Skeletal muscle tissue (tissue), 5 donors: ENCODE measurements at places on chromosomes 4 and X. TPM values are rescaled to one million over a fixed set of nuclear protein-coding genes. Genes with fewer than 3 reads are reported as not detected.

The FGFRL1 gene
- total RNA-seq: 54.3 TPM

The F8A3 gene
- total RNA-seq: not detected

The PFKFB1 gene
- total RNA-seq: not detected

The GABRG1 gene
- under 0.01 TPM for total RNA-seq

The ARL9 gene
- total RNA-seq: not detected

The SMR3B gene
- not detected for total RNA-seq

The FOXR2 gene
- not detected for total RNA-seq

The PGAM4 gene
- total RNA-seq: not detected

The RBMX gene
- total RNA-seq: 173 TPM

The ZDHHC15 gene
- 3.7 TPM for total RNA-seq

The ADAMTS3 gene
- total RNA-seq: 2.1 TPM

The SPANXA2 gene
- not detected for total RNA-seq

The C4orf51 gene
- not detected for total RNA-seq

The IL2 gene
- total RNA-seq: not detected

The TRIM61 gene
- 2.6 TPM for total RNA-seq

The PPP2R2C gene
- total RNA-seq: not detected

The NHSL2 gene
- 4.7 TPM for total RNA-seq

The EPGN gene
- total RNA-seq: 0.52 TPM

The SULT1B1 gene
- total RNA-seq: 0.52 TPM

The RHOXF1 gene
- not detected for total RNA-seq

The ARHGEF38 gene
- total RNA-seq: not detected

The TFDP3 gene
- not detected for total RNA-seq

The NEXMIF gene
- total RNA-seq: 1.0 TPM

The VCX3A gene
- not detected for total RNA-seq

The XAGE1B gene
- total RNA-seq: not detected

The SGCB gene
- total RNA-seq: 75.7 TPM

The HSFX4 gene
- not detected for total RNA-seq

The RNF150 gene
- 36.5 TPM for total RNA-seq

The UGT2A1 gene
- total RNA-seq: under 0.01 TPM

The BRCC3 gene
- total RNA-seq: 4.2 TPM

The ETDA gene
- total RNA-seq: not detected

The CD38 gene
- total RNA-seq: 1.0 TPM

The NXF2 gene
- total RNA-seq: not detected

The NPY1R gene
- total RNA-seq: 9.9 TPM

The XAGE2 gene
- total RNA-seq: not detected

The TKTL2 gene
- under 0.01 TPM for total RNA-seq

The SULT1E1 gene
- 29.7 TPM for total RNA-seq

The RIPPLY1 gene
- not detected for total RNA-seq

The TBC1D8B gene
- 8.4 TPM for total RNA-seq

The IL2RG gene
- 1.0 TPM for total RNA-seq

The SFRP2 gene
- 14.6 TPM for total RNA-seq

The TDO2 gene
- not detected for total RNA-seq

The PAGE2 gene
- total RNA-seq: not detected

The PAK3 gene
- total RNA-seq: 4.7 TPM

The TSPAN7 gene
- total RNA-seq: 25.6 TPM

The MAGEA2B gene
- total RNA-seq: not detected

The DOK7 gene
- total RNA-seq: 9.9 TPM

The EXOC1L gene
- total RNA-seq: 2.6 TPM

The ARSD gene
- total RNA-seq: 11.0 TPM

The ASMT gene
- total RNA-seq: not detected

The SPATA4 gene
- total RNA-seq: 0.52 TPM

The DRD5 gene
- under 0.01 TPM for total RNA-seq

The ODAPH gene
- not detected for total RNA-seq
